ENCODE measurements at places on chromosomes 6 and 20.

DNA sequence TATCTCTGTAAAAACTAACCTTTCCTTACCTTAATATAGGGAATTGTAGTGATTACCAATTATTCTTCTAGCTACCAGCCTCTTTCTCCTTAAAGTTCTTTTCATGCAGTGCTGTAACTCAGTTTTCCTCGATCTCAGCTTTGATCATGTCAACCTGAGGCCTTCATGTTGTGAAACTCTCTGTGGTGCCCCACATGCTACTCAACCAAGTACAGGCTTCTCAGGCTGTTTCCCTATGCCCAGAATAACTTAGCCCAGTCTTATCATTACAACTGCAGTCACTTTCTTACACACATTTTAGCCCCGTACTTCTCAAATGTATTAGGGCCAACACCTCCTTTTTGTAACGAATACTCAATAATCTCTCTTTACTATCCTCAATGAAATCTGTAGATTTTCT is 90.1 kb upstream of the SUPT3H start:
- H3K27ac ChIP-seq: no peak overlapping the region
- no peak for DNase-seq
- no peaks in the 10 kb centered on the region for H3K4me1 ChIP-seq
- no peak overlapping the region for H3K4me3 ChIP-seq

DNA sequence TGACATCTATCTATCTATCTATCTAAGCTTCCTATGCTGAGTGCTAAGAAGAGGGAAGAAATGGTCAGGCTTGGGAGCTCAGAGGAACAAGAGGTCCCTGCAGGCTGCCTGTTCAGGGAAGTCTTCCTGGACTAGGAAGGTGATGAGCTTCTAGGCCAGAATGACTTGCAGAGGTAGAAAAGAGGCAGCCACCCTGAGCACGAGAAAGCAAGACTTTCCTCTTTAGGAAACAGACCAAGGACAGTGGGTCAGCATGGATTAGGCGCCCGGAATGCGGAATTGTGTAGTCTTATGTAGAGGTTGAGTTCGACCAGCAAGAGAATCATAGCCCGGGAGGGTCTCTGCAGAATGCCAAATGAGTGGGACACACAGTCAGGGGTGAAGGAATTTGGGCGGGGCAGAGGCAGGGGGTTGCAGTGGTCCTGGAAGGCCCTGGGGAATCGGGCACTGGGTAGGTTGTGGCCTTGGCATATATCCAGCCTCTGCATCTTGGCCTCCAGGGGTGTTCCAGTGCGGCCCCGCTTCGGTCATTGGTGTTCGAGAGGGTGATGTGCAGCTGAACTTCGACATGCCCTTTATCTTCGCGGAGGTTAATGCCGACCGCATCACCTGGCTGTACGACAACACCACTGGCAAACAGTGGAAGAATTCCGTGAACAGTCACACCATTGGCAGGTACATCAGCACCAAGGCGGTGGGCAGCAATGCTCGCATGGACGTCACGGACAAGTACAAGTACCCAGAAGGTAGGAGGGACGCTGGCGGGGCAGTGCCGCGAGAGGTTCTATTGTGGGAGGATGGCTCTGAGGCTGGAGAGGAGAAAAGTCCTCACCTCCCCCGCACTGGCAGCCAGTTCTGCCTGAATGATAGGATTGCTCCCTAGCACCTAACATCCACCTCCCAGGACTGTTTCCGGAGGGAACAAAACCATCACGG is 32.1 kb downstream of the TGM3 start:
- no peaks in the 10 kb centered on the region for H3K36me3 ChIP-seq
- no peak for DNase-seq
- no peaks in the 10 kb centered on the region for H3K27me3 ChIP-seq
- no peak overlapping the region for H3K4me3 ChIP-seq
- H3K27ac ChIP-seq: no peak overlapping the region
- H3K4me1 ChIP-seq: no peaks in the 10 kb centered on the region

DNA sequence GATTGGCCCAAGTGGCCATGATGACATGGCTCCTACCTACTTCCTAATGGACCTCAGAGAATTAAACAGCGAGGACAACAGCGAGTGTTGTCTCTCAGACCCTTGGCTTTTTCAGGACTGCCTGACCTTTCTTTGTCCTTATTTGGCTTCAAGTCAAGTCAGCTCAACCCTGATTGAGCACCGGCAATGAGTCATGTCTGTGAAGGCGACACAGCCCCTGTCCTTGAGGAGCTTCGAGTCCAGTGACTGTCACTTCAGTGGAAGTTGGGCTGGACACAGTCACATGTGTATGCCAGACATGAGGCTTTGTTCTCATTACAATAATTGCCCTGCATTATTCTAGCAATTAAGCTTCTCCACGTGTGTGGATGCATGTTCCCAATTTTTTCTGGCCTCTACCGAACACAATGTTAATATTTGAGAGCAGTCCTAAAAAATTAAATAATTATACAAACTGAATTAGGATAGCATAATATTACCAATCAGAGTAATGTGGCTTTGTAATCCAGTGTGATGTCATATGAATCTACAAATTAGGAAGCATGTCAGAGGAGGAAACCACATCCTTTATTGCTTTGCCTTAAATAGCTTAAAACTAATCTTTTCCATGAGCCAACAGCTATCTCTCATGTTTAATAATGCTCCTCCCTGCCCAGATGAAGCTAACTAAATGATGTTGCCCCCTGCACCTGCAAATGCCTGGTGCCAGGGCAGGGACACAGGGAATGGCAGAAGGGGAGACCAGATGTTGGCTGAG is 178.6 kb downstream of the CDH26 start:
- H3K27me3 ChIP-seq: no peaks in the 10 kb centered on the region
- H3K36me3 ChIP-seq: no peaks in the 10 kb centered on the region
- no peak overlapping the region for H3K4me3 ChIP-seq
- H3K4me1 ChIP-seq: no peaks in the 10 kb centered on the region
- H3K27ac ChIP-seq: no peak overlapping the region

DNA sequence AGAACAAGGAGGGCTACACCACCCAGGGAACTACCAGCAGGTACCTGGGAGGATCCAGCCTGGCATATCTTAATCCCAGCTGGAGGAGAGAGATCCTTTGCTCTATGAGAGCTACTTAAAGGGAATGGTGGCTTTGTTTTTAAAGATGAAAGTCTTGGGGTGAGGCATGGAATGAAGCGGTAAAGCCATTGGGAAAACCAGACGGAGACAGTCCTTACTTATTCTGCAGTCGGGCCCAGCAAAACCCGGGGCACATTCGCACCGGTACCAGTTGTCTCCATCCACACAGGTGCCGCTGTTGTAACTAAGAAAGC is 30.3 kb downstream of the JAG1 start:
- H3K4me1 ChIP-seq: peaks cover 83% of the 10 kb centered on the region
- H3K36me3 ChIP-seq: peaks cover 80% of the 10 kb centered on the region
- peak overlapping the region; percentile 100 for H3K27ac ChIP-seq
- no peak overlapping the region for H3K4me3 ChIP-seq

DNA sequence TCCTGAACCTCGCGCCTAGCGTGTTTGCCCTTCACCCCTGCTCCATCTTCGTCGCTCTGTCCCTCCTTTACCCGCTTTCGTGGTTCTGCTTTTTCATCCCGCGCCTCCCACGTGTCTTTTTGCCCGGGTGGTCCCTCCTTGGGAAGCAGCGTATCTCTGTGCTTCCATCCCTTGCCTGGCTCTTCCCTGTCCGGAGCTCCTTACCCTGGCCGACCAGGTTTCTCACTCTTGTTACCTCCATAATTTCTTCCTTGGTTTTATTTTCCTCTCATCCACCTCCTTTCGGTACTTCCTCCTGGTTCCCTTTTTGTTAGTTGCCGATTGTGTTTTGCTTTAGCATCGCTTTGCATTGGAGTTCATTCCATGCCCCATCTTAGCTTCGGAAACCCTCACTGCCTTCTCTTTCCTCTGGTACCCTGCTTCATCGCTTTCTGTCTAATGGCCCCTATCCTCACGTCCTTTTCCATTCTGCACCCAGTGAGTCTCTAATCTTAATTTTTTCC is 735 bp downstream of the FAM135A start:
- H3K4me1 ChIP-seq: peaks cover 18% of the 10 kb centered on the region
- H3K36me3 ChIP-seq: no peaks in the 10 kb centered on the region
- peak overlapping the region; percentile 92 for H3K4me3 ChIP-seq
- no peak for DNase-seq

DNA sequence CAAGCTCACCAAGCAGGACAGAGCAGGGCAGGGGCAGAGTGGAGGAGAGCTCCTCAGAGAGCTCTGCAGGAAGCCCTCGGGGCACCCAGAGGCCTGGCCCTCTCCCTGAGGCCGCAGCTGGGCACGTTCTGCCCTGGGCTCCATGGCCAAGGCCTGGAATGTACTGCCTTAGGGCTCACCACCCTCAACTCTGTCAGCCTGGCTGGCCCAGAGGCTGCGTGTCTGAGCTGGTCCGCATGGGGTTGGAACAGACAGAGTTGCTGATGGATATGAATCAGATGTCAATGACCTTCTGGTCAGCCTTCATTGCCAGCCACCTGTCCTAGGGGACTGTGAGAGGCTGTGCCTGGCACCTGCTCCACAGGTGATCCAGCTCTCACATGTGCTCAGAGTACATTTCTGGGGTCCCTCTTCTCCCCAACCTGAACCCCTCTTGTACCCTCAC is 33.2 kb upstream of the PCMTD2 start:
- no peaks in the 10 kb centered on the region for H3K36me3 ChIP-seq
- no peaks in the 10 kb centered on the region for H3K4me1 ChIP-seq
- H3K27ac ChIP-seq: no peak overlapping the region

- peak overlapping the region; percentile 97 for H3K4me3 ChIP-seq
- no peaks in the 10 kb centered on the region for H3K27me3 ChIP-seq
- H3K4me1 ChIP-seq: peaks cover 6% of the 10 kb centered on the region
- no peak for DNase-seq
- no peak overlapping the region for H3K27ac ChIP-seq
- no peaks in the 10 kb centered on the region for H3K36me3 ChIP-seq
These were observed 2.1 kb downstream of the FOXP4 start for GRCh38 chr6:41548098-41548840.

- no peak for DNase-seq
- H3K36me3 ChIP-seq: no peaks in the 10 kb centered on the region
- H3K4me3 ChIP-seq: no peak overlapping the region
- H3K4me1 ChIP-seq: no peaks in the 10 kb centered on the region
- no peaks in the 10 kb centered on the region for H3K27me3 ChIP-seq
These were observed 25.9 kb upstream of the MYT1 start for GRCh38 chr20:64138276-64138815.

- no peak overlapping the region for H3K27ac ChIP-seq
- no peak for DNase-seq
- H3K4me1 ChIP-seq: no peaks in the 10 kb centered on the region
These were observed 159.3 kb upstream of the MARCKS start for GRCh38 chr6:113697632-113698410.

DNA sequence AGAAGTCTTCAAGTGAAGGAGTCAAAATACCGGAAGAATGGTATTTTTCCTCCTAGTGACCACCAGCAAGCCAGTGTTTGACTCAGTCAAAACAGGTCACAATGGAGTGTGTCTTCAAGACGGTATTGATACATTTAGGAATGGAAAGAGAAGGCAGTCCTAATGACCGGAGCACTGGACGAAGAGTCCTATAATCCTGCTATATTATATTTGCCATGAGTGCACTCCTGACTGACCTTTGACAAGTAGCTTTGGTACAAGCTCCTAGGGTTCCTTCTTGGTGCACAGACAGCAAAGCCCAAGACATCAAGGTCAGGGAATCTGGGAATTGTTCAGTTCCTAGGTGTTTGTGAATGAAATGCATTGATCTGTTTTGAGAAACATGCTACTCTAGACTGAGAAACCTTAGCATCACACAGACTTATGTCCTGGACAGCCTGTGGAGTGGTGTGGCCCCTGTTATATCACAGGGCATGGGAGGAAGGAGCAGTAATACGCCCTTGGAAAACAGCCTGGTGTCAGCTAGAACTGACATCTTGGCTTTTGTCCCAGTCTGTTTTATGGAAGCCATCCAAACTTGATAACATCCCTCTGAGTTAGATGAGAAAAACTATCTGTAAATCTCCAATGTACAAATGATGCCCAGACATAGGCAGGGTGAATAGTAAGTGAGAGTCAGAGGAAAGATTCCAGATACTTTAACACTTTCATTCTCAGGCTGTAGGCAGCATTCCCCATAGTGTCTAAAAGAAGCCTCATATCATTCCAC is 18.5 kb downstream of the NOX3 start:
- no peak overlapping the region for H3K4me3 ChIP-seq
- H3K27ac ChIP-seq: no peak overlapping the region
- H3K36me3 ChIP-seq: no peaks in the 10 kb centered on the region
- H3K27me3 ChIP-seq: no peaks in the 10 kb centered on the region

DNA sequence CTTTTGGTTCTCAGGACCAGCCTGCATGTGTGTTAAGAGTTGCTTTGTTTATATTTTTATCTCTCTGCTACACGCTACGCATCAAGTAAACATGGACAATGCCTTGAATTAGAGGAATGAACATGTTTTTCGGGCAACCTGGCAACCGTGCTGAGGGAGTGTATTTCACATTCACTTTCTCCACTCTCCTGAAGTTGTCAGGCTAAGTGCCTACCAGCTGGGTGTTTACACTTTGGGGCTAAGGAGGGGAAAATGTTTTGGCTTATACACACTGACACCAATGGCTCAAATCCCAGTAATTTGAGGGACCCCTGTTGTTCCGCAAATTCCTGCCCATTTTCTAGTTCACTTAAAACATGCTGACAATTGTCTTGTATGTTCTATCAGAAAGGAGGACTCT is 141.5 kb upstream of the PDE7B start:
- no peak overlapping the region for H3K4me3 ChIP-seq

GRCh38 chr6:75931011-75931680 is 141.3 kb downstream of the IMPG1 start:
- peak overlapping the region; percentile 55 for H3K27ac ChIP-seq
- H3K4me1 ChIP-seq: no peaks in the 10 kb centered on the region
- no peak overlapping the region for H3K4me3 ChIP-seq
- H3K36me3 ChIP-seq: no peaks in the 10 kb centered on the region
- no peaks in the 10 kb centered on the region for H3K27me3 ChIP-seq

GRCh38 chr6:11537229-11538051 is at the start of gene TMEM170B:
Gene TMEM170B (plus strand): TSS chr6:11537749. CDS start chr6:11538278, 529 bp downstream.
- H3K27ac ChIP-seq: peak within 1 kb of the TSS; percentile 63
- no peaks in the 10 kb centered on the region for H3K27me3 ChIP-seq
- H3K36me3 ChIP-seq: no peaks in the 10 kb centered on the region
- peak; percentile 72 for DNase-seq
- peak within 1 kb of the TSS; percentile 98 for H3K4me3 ChIP-seq
- peaks cover 8% of the 10 kb centered on the region for H3K4me1 ChIP-seq

GRCh38 chr20:38987777-38988176 is 25.6 kb downstream of the DHX35 start:
- H3K36me3 ChIP-seq: peaks cover 15% of the 10 kb centered on the region
- no peak overlapping the region for H3K4me3 ChIP-seq
- DNase-seq: no peak
- H3K27ac ChIP-seq: no peak overlapping the region
- H3K4me1 ChIP-seq: peaks cover 17% of the 10 kb centered on the region
- H3K27me3 ChIP-seq: no peaks in the 10 kb centered on the region

DNA sequence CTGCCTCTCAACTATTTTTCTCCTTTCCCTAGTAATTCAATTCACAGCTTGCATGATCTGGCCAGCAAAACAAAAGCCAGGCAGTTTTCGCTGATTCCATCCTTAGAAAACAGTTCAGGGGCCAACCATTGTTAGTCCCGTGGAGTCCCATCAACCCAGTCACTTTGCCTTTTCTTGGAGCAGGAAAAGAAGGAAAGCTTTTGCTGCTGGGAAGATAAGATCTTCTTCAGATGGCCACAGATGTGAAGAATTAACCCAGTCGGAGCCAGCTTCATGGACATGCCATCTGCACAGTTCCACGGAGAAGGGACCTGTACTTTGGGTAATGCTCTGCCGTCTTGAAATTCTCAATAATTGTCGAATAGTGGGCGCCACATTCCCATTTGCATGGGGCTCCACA is 76.9 kb upstream of the TSHZ2 start:
- H3K36me3 ChIP-seq: no peaks in the 10 kb centered on the region
- no peaks in the 10 kb centered on the region for H3K27me3 ChIP-seq
- no peak overlapping the region for H3K4me3 ChIP-seq
- DNase-seq: no peak

All from thoracic aorta (tissue), 2 donors.